Hypothalamus (tissue), 51 donors: ENCODE measurements at places on chromosomes 16 and 17.

GRCh38 chr16:56921571-56921970, 10.4 kb upstream of the HERPUD1 start:
- DNase-seq: no peak

- DNase-seq: no peak
These were observed 2.0 kb upstream of the METRNL start for GRCh38 chr17:83077411-83077810.

GRCh38 chr16:57675741-57676551, 7.8 kb downstream of the ADGRG3 start:
- DNase-seq: no peak

DNA sequence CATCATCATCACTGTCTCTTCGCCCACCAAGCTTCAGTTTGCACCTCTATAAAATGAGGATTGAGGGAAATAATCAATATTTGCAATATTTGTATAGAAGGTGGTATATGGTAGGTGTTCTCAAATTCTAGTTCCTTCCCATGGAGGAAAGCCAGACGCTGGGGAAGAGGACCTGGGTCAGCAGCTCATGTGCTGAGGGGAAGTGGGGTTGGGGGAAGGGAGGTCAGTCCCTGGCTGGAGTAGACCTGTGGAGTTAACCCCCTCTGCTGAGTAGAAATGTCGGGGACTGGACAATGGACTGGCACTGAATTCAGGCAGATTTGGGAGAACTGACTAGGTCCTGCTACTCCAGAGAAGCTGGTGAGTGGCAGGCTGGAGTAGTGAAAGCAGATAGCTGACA, 12.8 kb upstream of the ITGB3 start:
- DNase-seq: no peak

DNA sequence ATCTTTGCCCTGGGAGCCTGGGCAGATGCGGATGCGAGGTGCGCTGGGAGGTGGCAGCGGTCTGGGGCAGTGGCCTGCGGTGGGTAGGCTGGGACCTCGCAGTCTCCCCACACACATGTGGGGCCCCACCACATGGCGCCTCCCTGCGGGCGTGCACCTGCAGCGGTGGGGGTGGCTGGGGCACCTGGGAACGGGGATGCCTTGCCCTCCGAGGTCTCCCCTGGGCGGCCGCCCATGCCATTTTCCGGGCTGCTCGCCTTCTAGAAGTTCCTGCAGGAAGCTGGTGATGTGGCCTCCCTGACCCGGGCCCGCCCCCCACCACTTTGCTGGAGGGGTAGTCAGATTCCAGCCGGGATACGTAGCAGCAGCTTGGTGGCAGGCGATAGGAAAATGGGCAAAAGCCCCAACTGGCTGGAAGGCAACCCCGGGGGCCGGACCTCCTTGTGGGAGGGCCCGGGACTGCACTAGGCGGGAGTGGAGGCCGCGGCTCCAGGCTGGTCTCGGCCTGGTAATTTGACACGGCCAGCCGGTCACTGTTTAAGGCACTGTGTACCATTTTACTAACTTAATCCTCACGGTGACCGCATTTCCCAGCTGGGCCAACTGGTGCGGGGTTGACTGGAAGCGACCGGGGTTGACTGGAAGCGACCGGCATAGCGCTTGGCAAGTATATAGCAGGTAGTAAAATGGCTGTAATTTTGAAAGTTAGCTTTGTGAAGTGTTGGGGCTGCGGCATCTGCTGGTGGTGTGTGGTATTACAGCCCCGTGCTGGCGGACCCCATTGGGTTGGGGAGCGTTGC, 38.5 kb downstream of the IGF2BP1 start:
- DNase-seq: no peak

- DNase-seq: no peak
These were observed 231.9 kb downstream of the PARN start for GRCh38 chr16:14398014-14398717.

DNA sequence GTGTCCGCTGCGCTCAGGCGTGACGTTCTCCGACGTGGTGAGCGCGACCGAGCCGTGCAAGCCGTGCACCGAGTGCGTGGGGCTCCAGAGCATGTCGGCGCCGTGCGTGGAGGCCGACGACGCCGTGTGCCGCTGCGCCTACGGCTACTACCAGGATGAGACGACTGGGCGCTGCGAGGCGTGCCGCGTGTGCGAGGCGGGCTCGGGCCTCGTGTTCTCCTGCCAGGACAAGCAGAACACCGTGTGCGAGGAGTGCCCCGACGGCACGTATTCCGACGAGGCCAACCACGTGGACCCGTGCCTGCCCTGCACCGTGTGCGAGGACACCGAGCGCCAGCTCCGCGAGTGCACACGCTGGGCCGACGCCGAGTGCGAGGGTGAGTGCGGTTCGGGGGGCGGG, 11.2 kb downstream of the NGFR start:
- no peak for DNase-seq

DNA sequence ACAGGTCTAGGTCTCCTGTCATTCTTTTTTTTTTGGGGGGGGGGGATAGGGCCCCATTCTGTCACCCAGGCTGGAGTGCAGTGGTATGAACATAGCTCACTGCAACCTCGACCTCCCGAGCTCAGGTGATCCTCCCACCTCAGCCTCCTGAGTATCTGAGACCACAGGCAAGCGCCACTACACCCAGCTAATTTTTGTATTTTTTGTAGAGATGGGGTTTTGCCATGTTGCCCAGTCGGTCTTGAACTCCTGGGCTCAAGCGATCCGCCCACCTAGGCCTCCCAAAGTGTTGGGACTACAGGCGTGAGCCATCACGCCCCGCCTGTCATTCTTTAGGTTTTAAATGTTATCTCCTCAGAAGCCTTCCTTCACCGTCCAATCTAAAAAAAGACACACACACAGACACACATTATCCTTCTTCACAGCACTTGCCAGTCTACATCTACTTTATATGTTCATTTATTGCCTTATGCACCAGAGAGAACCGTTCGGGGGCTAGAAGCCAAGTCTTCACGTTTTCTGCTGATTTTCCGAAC, 694 bp downstream of the MRPL27 start:
- no peak for DNase-seq

DNA sequence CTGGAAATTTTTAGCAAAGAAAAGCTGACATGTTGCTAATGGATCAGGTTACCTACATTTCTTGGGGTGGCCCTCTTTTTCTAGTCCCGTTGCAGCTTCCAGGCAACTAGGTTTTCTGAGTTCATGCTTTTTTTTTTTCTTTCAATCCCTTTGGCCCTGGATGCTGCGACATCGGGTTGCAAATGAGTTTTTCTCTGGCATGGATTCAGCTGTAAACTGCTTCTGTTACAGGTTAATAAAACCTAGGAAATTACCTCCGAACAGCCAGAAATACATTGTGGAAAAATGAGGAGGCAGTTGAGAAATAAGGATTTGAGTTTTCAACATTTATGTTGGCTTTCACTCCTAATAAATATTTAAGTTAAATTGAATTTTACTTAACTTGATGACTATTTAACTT, 149.8 kb upstream of the MAF start:
- no peak for DNase-seq

GRCh38 chr17:45942284-45942683, 47.9 kb downstream of the MAPT start:
- peak; percentile 97 for DNase-seq

DNA sequence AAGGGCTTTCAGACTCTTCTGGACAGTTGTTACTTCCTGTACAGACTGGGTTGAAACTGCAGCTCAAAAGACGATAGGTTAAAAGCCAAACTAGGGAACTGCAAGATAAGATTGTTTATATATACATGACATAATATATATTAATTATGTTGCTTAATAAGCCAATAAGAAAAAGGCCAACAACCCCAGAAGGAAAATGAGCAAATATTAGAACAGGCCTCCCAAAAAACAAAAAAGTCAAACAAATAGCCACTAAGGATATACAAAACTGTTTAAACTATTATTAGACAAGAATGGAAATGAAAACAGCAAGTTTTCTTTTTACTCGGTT, 495 bp upstream of the CMTR2 start:
- no peak for DNase-seq

DNA sequence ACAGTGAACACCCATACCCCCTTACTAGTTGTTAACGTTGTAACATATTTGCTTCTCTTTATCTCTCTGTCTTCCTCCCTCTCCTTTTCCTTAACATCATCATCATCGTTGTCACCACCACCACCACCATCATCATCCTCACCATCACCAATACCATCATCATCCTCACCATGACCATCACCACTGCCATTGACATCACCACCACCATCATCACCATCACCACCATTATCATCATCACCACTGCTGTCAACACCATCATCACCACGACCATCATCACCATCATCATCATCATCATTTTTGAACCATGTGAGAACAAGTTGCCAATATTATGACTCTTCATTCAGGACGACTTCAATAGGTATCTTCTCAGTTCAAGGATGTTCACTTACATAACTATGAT, 35.5 kb downstream of the SHISA6 start:
- DNase-seq: no peak

GRCh38 chr17:57433452-57433851, 177.1 kb downstream of the MSI2 start:
- DNase-seq: no peak

- DNase-seq: no peak
These were observed 3.3 kb downstream of the CLEC3A start for GRCh38 chr16:78025631-78026030.

DNA sequence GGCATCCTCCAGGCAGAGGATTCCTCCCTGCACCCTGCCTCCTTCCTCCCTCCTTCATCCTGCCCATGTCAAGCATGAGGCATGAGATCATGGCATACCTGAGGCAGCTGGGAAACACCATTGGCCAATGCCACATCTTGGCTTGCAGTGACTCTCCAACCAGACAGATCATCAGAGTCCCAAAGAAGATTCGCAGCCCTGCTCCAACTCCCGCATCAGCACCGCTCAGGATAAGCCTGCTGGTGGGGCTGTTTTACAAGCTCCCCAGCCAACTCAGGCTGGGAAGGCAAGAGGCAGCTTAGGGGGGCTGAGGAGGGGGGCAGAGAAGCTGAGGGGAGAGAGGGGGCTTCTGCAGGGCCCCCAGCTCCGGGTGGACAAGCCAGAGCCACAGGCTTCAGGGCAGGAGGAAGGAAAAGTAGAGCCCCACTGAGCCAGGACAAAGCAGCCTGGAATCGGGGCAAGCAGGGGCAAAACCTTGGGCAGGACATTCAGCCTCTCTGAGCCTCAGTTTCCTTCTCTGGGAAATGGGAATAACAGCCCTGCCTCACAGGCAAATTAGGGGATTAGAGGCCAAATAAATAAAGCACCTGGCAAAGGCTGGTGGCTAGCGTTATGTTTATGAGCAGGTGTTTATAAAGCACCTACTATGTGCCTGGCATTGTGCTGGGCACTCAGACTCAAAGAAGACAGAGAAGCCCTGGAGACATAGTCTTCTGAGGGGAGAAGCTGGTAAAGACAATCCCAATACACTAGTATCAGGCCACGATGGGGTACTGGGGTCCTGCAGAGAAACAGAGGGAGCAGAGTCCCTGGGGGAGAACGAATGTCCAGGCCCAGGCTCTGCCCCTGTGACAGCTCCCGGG, 88.1 kb downstream of the GOSR1 start:
- no peak for DNase-seq

GRCh38 chr17:44997733-44998520, 29.8 kb upstream of the C1QL1 start:
- no peak for DNase-seq

DNA sequence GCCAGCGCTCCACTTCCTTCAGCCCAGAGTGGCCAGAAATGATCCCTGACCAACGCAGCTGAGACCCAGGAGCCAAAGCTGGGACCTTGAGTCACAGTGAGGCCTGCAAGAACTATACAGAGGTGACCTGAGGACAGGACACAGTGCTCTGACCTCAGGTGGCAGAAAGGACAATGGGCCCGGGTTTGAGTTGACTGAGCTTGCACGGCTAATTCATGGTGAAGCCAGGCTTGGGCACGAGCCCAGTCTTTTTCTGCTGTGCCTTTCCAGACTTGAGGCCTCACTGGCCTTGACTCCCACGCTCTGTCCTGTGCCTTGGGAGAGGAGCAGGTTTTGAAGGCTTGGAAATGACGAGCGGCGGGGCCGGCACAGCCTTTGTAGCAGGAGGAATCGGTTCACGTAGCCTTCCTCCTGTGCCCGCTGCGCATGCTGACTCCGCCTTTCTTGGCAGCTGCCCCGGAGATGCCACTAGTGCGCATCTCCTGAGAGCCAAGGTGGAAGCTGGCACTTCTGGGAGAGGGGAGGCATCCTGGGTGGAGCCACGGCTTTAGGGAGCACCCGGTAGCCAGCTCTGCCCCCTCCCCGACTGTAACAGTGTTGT, 34.9 kb downstream of the NDEL1 start:
- DNase-seq: peak; percentile 53

- DNase-seq: no peak
These were observed 11.7 kb downstream of the SAMD14 start for GRCh38 chr17:50118076-50118827.

DNA sequence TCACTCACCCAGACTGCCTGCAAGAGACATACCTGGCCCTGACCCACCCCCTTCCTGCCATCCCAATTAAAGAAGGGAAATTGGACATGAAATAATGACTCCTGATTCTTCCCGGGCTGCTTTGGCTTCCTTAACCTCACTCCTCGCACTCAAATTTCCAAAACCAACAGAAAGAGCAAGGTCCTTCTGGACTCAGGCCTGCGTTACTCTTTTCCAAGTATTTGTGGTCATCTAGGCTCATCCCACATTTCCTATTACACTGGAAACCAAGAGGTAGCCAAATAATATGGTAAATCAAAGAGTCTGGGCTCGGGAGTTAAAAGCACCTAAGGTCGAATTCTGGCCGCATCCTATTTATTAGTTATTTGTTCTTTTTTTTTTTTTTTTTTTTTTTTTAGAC, 359.3 kb downstream of the NPIPA8 start:
- no peak for DNase-seq
